ENCODE measurements at places on chromosomes 1 and 21.

- DNase-seq: no peak
Measured at GRCh38 chr1:197269053-197269452, 1.0 kb downstream of the CRB1 start.

DNA sequence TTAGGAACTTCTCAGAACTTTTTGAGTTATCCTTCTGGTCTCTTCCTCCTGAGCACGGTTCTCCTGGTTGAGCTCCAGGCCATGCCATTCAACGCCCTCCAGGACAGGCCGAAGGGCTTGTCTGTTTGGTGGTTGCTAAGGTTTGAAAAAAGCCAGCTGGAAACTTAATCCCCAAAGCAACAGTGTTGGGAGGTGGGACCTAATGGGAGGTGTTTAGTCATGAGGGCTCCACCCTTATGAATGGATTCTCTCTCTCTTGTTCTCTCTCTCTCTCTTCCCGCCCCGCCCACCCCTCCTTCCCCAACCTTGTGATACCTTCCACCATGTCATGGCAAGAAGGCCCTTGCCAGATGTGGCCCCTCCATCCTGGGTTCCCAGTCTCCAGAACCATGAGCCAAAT is 829 bp downstream of the KCNE1 start:
- peak; percentile 34 for DNase-seq

GRCh38 chr1:39755965-39756659 is 15.0 kb downstream of the OXCT2 start:
- no peak for DNase-seq

GRCh38 chr21:40445349-40445921 is 401.5 kb downstream of the DSCAM start:
- DNase-seq: no peak

DNA sequence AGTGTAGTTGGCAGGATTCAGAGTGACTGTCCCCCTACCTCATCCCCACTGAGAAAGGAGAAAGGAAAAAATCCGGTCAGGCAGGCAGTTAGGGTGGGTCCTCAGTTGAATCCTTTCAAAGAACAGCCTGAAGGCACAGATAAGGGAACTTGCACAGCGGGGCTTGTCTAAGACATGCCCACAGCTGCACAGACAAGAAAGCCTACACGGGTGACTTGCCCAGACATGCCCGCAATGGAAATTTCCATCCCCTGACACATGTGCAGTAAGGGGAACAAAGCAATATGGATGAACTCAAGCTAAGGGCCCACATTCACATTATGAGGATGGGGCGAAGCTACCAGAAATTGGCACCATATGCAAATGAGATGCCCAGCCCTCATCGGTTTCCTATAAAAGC is 82.5 kb downstream of the DESI2 start:
- no peak for DNase-seq

DNA sequence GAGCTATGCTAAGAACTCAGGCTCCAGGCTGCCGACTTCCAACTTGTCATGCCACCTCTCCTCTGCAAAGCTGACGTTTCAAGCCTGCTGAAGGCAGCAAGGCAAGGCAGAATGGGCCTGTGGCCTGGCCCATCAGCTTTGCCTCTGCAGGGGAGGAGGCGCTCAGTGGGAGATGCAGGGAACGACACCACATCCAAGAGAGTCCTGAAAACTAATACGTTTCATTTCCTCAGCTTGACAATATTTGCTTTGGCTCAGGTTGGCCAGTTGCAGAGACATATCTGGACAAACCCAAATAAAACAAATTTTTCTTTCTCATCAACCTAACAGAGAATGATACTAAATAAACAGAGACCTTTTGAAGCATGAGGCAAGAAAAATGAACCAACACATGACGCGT is 35.3 kb downstream of the BEND5 start:
- no peak for DNase-seq

GRCh38 chr1:23244256-23244761 is 27.0 kb upstream of the HTR1D start:
- DNase-seq: no peak

GRCh38 chr21:41143596-41144325 is 24.2 kb upstream of the BACE2 start:
- no peak for DNase-seq

DNA sequence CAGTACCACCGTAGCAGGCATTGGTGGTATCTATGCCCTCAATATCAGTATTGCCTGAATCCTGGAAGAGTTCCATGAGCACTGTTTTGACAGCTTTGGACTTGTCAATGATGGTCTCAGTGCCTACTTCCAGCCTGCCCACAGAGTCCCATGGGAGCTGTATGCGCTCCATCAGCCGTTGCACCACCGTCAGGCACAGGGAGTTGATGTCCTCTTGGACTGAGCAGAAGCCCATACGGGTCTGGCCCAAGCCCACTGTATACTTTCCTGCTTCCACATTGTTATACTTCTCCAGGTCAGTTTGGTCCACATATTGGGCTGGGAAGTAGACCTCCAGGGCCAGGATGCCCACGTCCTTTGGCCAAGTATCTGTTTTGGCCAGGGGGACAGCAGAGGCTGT is 4.5 kb downstream of the HMGCS2 start:
- no peak for DNase-seq

GRCh38 chr1:46432781-46433327 is 38.7 kb downstream of the FAAH start:
- DNase-seq: no peak

DNA sequence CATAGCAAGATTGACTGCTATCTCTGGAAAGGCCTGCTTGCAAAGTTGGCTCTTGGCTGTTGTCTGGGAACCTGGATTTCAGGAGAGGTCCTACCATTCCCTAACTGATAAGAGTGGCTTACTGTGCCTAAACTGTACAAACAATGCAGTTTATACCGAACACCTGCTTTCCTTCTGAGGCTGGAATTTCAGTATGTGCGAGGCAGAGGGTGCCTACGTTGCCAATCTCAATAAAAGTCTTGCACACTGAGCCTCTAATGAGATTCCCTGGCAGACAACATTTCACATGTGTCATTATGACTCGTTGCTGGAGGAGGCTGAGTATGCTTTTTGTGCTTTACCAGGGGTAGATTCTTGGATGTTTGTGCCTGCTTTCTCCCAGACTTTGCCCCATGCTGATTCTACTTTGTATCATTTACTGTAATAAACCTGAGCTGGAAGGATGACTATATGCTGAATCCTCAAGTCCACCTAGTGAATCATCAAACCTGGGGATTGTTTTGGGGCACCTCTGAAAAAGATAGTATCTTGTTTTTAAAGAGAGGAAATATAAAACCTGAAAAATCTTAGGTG is 58.9 kb upstream of the GNG4 start:
- peak; percentile 33 for DNase-seq

- no peak for DNase-seq
Measured at GRCh38 chr1:94115900-94116436, 5.0 kb downstream of the ABCA4 start.

- no peak for DNase-seq
Measured at GRCh38 chr1:37036667-37037053, 2.3 kb upstream of the GRIK3 start.

- no peak for DNase-seq
Measured at GRCh38 chr1:202279806-202280205, 61.9 kb downstream of the UBE2T start.

DNA sequence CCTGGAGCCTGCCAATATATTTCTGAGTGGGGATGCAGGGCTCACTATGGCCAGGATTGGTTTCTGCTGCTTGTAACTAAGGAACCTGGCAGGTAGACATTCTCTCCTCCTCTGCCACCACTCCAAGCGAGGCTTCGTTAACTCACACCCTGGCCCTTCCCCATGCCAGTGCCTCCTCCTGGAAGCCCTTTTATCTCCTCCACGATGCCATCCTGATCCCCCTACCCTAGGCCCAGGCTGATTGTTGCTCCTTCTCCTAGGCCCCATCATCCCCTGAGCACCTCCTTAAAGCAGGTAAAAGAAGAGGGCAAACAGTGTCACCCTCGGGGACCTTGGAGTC is 118.5 kb downstream of the DMRTB1 start:
- no peak for DNase-seq

DNA sequence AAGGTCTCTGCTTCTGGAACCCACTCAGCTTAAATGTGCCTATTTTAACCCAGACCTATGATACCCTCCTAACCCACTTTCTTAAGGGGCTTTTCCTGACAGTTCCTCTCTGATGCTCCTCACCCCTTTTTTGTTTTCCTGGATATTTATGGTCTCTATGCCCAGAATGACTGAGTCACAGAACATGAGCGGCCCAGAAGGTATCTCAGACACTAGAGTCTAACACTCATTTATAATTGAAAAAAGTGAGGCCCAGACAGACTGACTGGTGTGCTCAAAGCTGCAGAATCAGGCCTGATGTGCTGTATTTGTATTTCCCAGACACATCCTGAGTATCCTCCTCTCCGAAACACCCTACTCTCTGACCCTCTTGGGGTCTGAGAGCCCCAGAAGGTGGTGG is 44.0 kb downstream of the LRRC71 start:
- DNase-seq: peak; percentile 4

DNA sequence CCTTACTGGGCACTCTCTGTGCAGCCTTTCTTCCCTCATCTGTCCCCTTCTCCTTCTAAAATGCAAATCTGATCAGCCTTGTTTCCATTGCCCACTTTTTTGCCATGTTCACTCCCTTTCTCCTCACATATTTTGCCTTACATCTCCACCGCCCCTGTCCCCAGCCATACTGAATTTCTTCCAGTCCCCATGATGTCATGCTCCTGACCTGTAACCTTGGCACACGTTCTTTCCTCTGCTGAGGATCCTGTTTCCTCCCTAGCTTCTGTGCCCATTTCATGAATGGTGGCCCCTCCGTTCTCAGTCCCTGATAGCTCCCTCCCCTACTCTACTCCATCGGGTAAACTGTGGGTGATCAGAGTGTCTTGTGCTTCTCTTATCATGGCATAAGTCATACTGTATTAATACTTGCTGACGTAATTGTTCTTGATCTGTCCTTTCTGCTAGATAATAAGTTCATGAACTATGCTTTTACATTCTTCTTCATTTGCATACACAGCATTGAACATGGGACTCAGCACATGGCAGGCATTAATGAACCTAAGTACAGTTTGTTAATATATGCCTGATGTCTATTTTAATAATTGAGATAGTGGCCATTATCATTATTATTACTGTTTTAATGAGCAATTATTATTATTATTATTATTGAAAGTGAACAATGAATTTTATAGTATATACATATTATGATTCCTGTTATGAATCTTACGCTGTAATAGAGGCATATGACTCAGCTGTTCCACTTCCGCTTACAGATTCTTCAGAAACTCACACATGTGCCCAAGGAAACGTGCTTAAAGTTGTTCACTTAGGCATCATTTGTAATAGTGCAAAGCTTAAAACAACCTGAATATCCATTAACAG is 28.5 kb downstream of the MAP3K21 start:
- no peak for DNase-seq

DNA sequence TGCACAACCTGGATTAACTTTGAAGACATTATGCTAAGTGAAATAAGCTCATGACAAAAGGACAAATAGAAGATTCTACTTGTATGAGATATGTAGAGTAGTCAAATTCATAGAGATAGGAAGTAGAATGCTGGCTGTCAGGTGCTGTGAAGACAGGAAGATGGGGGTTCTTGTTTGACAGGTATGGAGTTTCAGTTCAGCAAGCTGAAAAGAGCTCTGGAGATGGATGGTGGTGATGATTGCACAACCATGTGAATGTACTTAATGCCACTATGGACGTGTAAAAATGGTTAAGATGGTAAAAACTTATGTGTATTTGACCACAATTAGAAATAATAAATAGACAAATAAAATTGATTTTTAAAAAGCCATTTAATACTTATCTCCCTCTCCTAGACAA is 169.8 kb upstream of the DUSP10 start:
- DNase-seq: no peak

GRCh38 chr1:61606448-61607312 is 118.3 kb downstream of the TM2D1 start:
- peak; percentile 53 for DNase-seq

DNA sequence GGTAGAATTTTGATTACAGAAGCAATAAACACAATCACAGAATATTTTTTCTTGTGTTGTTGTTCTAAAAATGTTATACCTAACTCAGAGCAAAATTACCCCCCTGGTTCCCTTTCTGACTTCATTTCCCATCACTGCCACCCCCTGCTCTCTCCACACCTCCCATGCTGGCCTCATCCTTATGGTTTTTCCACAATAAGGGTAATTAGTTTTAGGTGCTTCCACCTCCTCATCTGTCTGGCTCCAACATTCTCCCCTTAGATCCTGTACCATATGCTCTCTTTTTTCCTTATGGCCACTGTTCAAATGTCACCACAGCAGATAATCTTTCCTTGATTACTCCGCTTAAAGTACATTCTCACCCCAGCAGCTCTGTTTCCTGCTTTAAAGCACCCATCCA is 2208.6 kb downstream of the MRPL39 start:
- no peak for DNase-seq

DNA sequence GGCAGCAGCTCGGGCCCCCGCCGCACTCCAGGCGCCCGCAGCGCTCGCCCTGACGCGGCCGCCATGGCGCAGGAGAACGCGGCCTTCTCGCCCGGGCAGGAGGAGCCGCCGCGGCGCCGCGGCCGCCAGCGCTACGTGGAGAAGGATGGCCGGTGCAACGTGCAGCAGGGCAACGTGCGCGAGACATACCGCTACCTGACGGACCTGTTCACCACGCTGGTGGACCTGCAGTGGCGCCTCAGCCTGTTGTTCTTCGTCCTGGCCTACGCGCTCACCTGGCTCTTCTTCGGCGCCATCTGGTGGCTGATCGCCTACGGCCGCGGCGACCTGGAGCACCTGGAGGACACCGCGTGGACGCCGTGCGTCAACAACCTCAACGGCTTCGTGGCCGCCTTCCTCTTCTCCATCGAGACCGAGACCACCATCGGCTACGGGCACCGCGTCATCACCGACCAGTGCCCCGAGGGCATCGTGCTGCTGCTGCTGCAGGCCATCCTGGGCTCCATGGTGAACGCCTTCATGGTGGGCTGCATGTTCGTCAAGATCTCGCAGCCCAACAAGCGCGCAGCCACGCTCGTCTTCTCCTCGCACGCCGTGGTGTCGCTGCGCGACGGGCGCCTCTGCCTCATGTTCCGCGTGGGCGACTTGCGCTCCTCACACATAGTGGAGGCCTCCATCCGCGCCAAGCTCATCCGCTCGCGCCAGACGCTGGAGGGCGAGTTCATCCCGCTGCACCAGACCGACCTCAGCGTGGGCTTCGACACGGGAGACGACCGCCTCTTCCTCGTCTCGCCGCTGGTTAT is 2.8 kb downstream of the KCNJ9 start:
- no peak for DNase-seq

GRCh38 chr1:15639262-15639661 is 22.0 kb downstream of the DDI2 start:
- no peak for DNase-seq

- DNase-seq: no peak
Measured at GRCh38 chr21:34362670-34363069, 1.1 kb upstream of the KCNE2 start.

DNA sequence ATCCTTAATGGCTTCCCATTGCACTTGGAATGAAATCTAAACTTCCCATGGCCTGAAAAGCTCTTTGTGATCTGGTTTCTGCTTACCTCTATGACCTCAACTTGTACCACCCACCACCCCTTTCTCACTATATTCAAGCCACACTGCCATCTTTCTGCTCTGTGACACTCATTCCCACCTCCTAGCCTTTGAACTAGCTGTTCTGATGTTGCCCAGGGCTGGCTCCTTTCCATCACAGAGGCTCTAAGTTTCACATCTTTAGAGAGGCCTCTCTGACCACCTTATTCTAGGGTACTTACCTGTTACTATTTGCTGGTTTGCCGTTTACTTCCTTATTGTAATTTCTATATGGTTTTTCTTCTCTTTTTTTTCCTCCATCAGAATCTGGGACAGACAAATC is 4.2 kb downstream of the MPZL1 start:
- no peak for DNase-seq

Data from HCEC 1CT (cell line).